LNCaP clone FGC (cell line): ENCODE measurements at places on chromosomes 5 and 9.

DNA sequence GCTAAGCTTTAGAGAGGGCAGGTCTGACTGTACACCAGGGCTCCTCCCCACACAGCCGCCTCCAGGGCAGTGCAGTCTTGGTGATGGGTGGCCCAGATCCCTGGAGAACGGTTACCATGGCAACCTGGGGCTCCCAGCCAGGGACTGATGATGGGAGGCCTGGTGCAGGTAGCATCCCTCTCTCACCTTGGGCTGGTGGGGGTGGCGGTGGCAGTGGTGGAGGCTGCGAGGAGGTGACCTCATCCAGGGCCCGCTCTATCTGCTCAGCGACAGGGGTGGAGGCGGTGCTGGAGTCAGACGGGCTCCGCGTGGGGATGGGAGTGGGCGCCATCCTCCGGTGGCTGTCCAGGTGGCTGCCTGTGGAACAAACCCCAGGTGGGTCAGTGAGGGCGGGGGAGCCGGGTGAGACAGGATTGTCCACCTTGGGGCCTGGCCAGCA, 12.3 kb downstream of the PRR7 start:
- DNase-seq = no peak

GRCh38 chr5:94812232-94812631, 193.8 kb downstream of the SLF1 start:
- DNase-seq = no peak

GRCh38 chr5:2139478-2139877, 256.8 kb upstream of the IRX4 start:
- no peak for DNase-seq

DNA sequence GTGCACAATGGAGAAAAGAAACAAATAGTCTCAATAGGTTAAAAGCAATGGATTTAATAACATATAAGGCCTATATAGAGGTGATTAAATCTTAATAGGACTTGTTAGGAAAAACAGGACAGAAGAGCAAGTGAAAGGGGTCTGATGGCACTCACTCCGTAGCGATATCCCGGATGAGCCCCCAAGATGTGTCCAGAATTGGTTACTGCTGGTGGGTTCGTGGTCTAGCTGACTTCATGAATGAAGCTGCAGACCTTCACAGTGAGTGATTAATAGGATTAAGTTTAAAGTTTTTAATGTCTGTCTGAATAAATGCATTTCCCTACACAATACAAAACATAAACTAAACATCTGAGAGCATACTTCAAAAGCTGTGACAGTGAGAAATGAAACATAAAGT, 110.4 kb upstream of the FAM174A start:
- DNase-seq = no peak

- DNase-seq = no peak
Observed at GRCh38 chr5:146722361-146722779, 156.2 kb downstream of the PPP2R2B start.

DNA sequence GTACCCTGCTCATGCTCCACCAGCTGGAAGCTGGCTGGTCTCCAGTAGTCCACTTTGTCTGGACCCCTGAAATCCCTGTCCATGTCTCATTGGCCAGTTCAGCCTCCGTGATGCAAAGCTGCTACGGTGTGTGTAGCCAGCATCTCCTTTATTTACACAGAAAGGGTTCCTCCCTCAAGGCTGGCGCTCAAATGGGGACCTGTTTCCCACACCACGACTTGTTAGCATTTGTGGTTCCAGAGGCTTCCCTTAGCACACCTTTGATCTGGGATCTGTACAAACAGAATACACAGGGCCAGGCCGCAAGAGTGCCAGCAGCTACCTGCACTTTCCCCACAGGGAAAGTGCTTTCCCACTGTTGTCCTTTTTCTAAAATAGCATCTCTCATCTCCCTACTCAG, 5.7 kb upstream of the SMU1 start:
- no peak for DNase-seq

- peak; percentile 64 for DNase-seq
Observed at GRCh38 chr9:134386951-134387831, 60.9 kb downstream of the RXRA start.

- DNase-seq = no peak
Observed at GRCh38 chr5:32827981-32828380, 116.9 kb downstream of the NPR3 start.

- no peak for DNase-seq
Observed at GRCh38 chr5:57037355-57037754, 85.4 kb upstream of the MIER3 start.

- no peak for DNase-seq
Observed at GRCh38 chr5:86760661-86761060, 142.9 kb downstream of the COX7C start.

DNA sequence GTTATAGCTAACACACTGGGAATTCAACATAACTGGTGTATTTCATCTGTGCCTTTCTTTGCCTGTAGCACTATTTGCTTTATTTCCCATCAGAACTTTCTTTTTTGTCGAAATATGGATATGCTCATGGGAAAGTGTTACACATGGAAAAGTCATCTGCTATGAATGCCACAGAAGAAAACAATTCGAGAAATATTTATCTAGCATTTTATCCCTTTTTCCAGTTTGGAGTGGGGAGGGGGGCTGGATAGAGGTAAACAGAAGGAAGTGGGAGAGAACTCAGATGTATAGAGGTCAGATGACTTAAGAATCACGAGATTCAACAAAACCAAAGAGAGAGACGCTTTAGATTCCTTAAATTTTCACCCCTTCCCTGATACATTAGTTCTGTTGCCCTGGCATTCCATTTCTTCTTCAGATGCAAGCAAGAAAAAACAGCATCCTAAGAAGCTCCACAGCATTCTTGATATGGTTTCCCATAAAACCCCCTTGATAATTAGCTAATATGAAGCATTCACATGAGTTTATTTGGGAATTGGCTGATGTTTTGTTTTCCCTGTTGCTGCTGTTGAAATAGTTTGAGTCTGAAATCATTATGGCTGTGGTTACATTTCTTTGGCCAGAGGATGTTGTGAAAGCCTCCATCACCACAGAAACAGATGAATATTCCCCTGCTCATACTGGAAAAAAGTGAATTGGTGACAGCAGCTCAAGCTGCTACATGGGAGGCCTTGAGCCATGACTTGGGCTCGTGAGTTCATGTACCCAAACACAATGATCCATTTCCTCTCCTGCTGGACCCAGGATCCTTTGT, 335.8 kb upstream of the DAB2 start:
- no peak for DNase-seq

- no peak for DNase-seq
Observed at GRCh38 chr9:89555036-89555415, 49.8 kb upstream of the GADD45G start.

DNA sequence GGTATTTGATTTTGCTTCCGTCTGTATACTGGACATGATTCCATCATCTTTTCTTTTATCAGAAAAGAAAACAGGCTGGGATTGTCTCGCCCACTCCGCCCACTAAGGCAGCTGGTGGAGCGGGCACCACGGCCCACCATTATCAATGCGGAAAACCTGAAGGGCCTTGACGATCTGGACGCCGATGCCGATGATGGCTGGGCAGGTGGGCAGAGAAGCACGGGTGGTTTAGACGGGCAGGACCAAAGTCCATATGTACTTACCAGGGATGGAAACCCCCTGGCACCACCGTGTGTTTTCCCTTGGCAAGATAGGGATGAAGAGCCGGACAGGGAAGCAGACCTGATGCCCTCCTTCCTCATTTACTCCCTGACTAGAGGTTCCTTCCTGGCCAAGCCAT, 53.7 kb downstream of the PRRC2B start:
- DNase-seq = no peak

- no peak for DNase-seq
Observed at GRCh38 chr9:127035423-127035822, 87.0 kb downstream of the ANGPTL2 start.

- DNase-seq = no peak
Observed at GRCh38 chr5:115428248-115428647, 116.3 kb downstream of the FEM1C start.

- no peak for DNase-seq
Observed at GRCh38 chr9:137705443-137705863, 86.6 kb downstream of the EHMT1 start.

DNA sequence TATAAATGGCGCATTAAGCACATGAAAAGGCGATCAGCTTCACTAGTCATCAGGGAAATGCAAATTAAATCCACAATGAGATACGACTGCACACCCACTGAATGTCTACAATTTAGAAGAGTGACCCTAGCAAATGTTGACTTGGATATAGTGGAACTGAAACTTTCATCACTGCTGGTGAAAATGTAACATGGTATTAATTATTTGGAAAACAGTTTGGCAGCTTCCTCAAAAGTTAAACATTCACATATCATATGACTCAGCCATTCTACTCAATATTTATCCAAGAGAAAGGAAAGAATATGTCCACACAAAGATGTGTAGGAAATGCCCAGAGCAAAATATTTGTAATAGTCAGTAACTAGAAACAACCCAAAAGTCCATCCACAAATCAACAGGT, 146.5 kb downstream of the LPAR1 start:
- no peak for DNase-seq

DNA sequence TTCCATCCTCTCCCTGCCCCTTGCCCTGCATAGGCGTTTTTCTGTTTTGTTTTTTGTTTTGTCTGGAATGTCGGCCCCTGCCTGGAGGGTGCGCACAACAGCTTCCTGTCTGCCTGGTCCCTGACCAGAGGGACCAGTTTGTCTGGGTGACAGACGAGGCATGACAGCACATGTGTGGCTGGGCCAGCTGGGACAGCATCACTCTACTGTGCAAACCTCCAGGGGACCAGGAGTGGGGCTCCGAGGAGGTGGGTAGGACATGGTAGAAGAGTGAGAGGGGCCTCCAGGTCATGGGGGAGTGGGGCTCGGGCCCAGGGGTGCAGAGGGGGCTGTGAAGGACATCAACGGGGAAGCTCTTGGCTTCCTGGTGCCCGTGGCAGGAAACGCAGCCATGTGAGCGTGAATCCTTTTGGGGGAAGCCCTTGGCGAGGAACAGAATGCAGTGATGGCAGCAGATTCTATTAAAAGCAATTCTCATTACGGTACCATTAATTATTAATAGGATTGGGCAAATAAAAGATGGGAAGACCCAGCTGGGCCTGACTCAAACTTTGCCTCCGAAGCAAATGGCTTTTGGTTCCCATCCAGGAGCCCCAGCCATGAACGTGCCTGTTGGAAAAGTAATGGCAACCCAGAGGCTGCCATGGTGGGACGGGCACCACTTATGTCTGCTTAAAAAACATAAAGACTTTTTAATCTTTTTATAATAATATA, 184.4 kb upstream of the IER5L start:
- DNase-seq = peak; percentile 54
